ENCODE measurements at places on chromosomes 2 and 18. TPM values are rescaled to one million over a fixed set of nuclear protein-coding genes. Genes with fewer than 3 reads are reported as not detected.

Gene RUFY4
- not detected for total RNA-seq

Gene GRP
- total RNA-seq = 2.1 TPM

Gene MLPH
- not detected for total RNA-seq

Gene SEPTIN10
- total RNA-seq = 96.9 TPM

Gene SCYGR2
- not detected for total RNA-seq

Gene CRYGC
- not detected for total RNA-seq

Gene TRPM8
- 4.9 TPM for total RNA-seq
